Lung microvascular endothelial cell (primary cell): ENCODE measurements at places on chromosomes 5 and 9. TPM values are rescaled to one million over a fixed set of nuclear protein-coding genes. Genes with fewer than 3 reads are reported as not detected.

The CDO1 gene
- total RNA-seq, result 0.65 TPM in 1 of 2 replicates, not detected in the other

GRCh38 chr9:101737165-101737704 is 1.2 kb downstream of the GRIN3A start:
- DNase-seq, result no peak

The FAXDC2 gene
- total RNA-seq, result 5.9 and 15.3 TPM in 2 replicates

DNA sequence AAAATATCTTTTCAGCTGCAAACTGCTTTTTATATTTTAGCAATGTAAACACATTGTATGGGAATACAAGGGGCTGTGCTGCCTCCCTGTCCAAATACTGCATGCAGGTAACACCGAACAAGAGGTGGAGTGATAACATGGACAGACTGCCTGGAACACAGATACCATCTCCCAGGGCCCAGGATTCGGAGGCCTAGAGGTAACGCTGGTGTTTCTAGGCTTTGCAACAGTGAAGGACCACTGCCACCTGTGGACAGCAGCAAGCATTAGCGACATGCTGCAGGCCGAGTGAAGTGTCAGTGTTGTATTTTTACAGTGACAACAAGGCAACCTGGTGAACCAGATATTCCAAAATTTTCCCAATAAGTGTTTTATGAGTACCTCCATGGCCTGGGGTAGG is 379.1 kb downstream of the DMRT2 start:
- no peak for DNase-seq

The CHSY3 gene
- 2.8 and 3.4 TPM in 2 replicates for total RNA-seq

DNA sequence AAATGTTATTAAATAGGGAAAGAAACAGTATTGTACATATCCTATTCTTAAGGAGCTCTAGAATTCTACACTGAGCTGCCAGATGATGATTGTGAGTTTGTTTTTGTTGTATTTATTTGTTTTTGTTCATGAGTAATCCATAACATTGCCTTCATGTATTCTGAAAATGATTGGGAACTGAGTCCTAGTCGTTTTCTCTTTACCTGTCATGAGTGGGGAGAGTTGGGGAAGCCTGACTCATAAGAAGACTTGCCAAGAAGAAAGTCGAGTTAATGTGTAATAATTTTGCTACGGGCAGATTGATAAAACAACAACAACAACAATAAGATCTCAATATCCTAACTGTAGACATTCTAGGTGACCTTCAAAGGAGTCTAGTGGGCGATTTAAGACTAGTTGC is 103.8 kb downstream of the ANKRD55 start:
- DNase-seq, result no peak

- no peak for DNase-seq
Measured at GRCh38 chr9:115267790-115268189, 149.8 kb upstream of the TNC start.

DNA sequence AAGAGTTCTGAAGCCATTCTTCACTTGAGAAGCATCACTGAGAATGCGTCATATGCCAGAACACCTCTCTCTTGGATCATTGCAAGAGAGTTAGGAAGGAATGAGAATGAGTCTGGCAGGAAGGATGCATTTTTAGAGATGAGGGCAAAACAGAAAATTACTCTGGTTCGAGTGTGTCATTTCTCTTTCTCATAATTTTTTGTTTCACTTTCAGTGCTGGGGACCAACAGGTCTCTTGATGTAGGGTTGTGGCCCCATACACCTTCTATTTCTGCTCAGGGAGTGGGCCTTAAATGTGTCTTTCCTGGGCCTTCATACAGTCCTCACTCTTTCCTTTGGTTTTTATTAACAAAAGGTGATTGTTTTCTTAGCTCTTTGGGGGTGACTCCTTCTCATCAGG is 302.4 kb downstream of the NR3C1 start:
- no peak for DNase-seq

- DNase-seq, result no peak
Measured at GRCh38 chr9:126502417-126503332, 111.1 kb upstream of the LMX1B start.
